Left lung (tissue), 14 donors: ENCODE measurements at places on chromosomes 12 and 14.

- DNase-seq = peak; percentile 53
- no peak overlapping the region for H3K27ac ChIP-seq
- H3K27me3 ChIP-seq = no peaks in the 10 kb centered on the region
- H3K4me1 ChIP-seq = no peaks in the 10 kb centered on the region
- H3K36me3 ChIP-seq = no peaks in the 10 kb centered on the region
- H3K4me3 ChIP-seq = no peak overlapping the region
Measured at GRCh38 chr14:76710056-76711010, 50.9 kb upstream of the VASH1 start.

DNA sequence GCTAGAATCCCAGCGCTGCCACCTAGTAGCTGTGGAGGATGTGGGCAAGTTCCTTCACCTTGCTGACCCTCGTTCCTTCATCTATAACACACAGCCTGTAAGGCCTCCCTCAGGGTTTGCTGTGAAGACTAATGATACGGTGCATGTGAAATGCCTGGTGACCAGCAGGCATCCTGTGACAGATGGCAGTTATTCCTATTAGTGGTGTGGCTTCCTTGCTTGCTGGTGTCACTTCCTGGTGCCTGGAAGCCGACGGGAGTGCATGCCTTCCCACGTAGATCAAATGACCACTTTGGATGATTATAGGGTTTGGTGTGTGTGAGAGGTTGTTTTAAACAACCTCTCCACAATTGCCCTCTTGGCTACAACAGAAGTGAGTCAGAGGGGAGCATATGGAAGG is 894.9 kb downstream of the VRK1 start:
- no peak overlapping the region for H3K4me3 ChIP-seq
- no peaks in the 10 kb centered on the region for H3K4me1 ChIP-seq
- no peak overlapping the region for H3K27ac ChIP-seq
- no peaks in the 10 kb centered on the region for H3K36me3 ChIP-seq
- no peak for DNase-seq

DNA sequence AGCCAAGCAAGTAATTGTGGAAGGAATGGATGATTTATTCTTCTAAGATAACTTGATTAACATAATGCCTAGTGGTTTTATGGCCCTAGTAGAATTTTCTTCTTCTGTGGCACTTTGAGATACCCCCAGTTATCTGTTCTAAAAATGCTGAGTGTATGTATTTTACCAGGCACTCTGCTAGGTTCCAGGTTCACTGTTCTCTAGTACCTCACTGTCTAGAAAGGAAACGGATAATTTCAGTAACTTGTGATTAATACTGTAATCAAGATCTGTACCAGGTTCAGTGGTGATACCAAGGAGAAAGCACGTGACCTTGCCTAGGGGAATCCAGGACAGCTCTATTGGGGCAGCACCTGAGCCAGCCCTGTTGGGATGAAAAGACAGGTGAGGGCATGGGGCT is 8.0 kb downstream of the ANO6 start:
- no peak overlapping the region for H3K4me3 ChIP-seq
- no peak overlapping the region for H3K27ac ChIP-seq
- peaks cover 5% of the 10 kb centered on the region for H3K4me1 ChIP-seq
- H3K27me3 ChIP-seq = no peaks in the 10 kb centered on the region
- no peak for DNase-seq

DNA sequence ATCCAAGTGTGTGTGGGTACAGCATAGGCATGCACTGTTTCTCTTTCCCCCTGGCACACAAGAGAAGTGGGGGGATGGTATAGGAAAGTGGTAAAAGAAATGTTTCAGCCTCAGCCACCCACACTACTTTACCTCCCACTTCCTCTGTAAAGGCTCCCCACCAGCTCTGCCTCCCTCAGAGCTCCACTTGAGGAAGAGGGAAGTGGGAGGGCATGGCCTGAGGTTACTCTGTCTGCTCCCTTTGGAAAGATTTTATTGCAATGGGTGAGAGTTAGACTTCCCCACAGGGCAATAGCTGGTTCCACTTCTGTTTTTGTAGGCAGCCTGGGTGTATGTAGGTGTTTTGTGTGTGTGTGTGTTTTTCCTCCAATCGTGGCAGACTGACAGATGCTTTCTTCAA is 145.3 kb downstream of the SSPN start:
- DNase-seq = no peak
- peaks cover 21% of the 10 kb centered on the region for H3K36me3 ChIP-seq

- H3K4me1 ChIP-seq = no peaks in the 10 kb centered on the region
- no peak overlapping the region for H3K4me3 ChIP-seq
- no peak overlapping the region for H3K27ac ChIP-seq
- H3K27me3 ChIP-seq = no peaks in the 10 kb centered on the region
- no peak for DNase-seq
- no peaks in the 10 kb centered on the region for H3K36me3 ChIP-seq
Measured at GRCh38 chr14:36866867-36867266, 205.2 kb downstream of the PAX9 start.

DNA sequence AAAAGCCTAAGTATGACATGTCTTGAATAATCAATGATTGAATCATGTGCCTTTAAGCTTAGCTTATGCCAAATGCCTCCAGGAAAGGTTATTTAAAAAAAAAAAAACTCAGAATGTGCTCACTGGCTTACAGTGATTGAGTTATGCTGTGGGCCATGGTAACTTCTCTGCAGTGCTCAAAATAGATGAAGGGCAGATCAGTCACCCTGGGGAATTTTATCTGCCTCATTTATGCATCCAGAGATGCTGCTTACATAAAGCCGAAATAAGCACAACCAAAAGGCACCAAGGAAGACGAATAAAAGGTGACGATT is 118.7 kb upstream of the MDM1 start:
- H3K4me3 ChIP-seq = no peak overlapping the region
- H3K27me3 ChIP-seq = no peaks in the 10 kb centered on the region
- H3K36me3 ChIP-seq = no peaks in the 10 kb centered on the region
- H3K4me1 ChIP-seq = peaks cover 16% of the 10 kb centered on the region

- no peaks in the 10 kb centered on the region for H3K36me3 ChIP-seq
- no peak overlapping the region for H3K4me3 ChIP-seq
- DNase-seq = no peak
- H3K27me3 ChIP-seq = no peaks in the 10 kb centered on the region
- H3K27ac ChIP-seq = no peak overlapping the region
Measured at GRCh38 chr14:74628418-74628817, 16.4 kb upstream of the LTBP2 start.

- DNase-seq = no peak
- H3K36me3 ChIP-seq = no peaks in the 10 kb centered on the region
- H3K27ac ChIP-seq = no peak overlapping the region
Measured at GRCh38 chr12:3247077-3247476, 169.9 kb downstream of the TSPAN9 start.

- no peaks in the 10 kb centered on the region for H3K27me3 ChIP-seq
- DNase-seq = no peak
- H3K4me3 ChIP-seq = peak overlapping the region; percentile 87
Measured at GRCh38 chr12:26940516-26941214, 2.4 kb downstream of the FGFR1OP2 start.

- no peak overlapping the region for H3K4me3 ChIP-seq
- H3K27ac ChIP-seq = no peak overlapping the region
- no peaks in the 10 kb centered on the region for H3K4me1 ChIP-seq
Measured at GRCh38 chr12:6254491-6254890, 54.3 kb downstream of the CD9 start.

DNA sequence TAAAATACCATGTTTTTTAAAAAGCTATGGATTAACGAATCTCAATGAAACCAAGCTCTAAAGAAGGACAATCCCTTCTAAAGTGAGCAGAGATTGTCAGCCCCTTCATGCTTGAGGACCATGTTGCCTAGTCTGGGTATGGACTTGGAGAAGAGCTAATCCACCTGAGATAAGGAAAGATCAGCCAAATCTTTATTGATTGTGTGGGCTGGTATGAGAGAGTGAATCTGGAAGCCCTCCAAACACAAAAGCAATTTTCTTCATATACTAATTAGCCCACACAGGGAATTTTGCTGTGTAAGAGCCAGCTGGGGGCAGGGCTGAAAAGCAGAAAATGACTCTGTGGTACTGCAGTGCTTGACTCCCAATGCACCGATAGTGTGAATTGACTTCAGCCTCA is 47.4 kb upstream of the DICER1 start:
- no peak overlapping the region for H3K27ac ChIP-seq
- DNase-seq = no peak
- H3K36me3 ChIP-seq = no peaks in the 10 kb centered on the region
- H3K4me1 ChIP-seq = no peaks in the 10 kb centered on the region

- no peak for DNase-seq
- no peaks in the 10 kb centered on the region for H3K36me3 ChIP-seq
- no peak overlapping the region for H3K4me3 ChIP-seq
- H3K27ac ChIP-seq = no peak overlapping the region
Measured at GRCh38 chr12:46752396-46752795, 73.4 kb downstream of the SLC38A4 start.

DNA sequence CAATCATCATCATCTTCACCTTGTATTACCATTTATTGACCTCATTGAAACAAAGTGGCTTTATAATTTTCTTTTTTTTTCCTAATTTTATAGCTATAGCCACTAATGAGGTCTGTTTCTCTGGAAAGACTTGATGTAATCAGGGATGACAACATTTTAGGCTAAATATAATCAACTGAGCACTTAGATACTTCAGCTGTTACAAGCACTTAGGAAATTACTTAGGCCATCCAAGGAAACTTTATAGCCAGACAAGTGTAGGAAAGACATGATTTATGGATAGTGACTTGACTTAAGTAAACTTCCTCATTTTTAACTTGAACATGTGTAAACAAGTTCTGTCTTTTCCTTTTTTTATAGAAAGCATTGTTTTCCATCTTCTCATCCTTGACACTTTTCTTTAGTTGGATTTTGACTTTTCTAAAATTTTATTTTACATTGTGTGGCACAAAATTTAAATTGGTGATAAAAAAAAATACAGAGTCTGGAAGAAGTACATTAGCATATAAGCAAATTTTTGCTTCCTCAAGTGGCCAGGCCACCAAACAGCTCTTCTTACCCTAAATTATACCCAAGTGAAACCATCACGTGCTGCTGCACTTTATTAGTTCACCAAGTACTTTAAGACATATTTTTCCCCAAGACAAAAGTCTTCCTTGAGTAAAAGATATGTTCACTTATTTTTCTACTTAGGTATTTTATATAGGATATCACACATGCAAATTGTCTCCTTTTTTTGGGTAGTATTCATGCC is 15.1 kb downstream of the CPNE8 start:
- H3K4me3 ChIP-seq = no peak overlapping the region
- no peaks in the 10 kb centered on the region for H3K36me3 ChIP-seq
- no peaks in the 10 kb centered on the region for H3K4me1 ChIP-seq
- no peaks in the 10 kb centered on the region for H3K27me3 ChIP-seq
- peak overlapping the region; percentile 24 for H3K27ac ChIP-seq

GRCh38 chr14:54209511-54210250 is 187.1 kb upstream of the CDKN3 start:
- H3K36me3 ChIP-seq = no peaks in the 10 kb centered on the region
- H3K27ac ChIP-seq = no peak overlapping the region
- no peaks in the 10 kb centered on the region for H3K27me3 ChIP-seq
- H3K4me1 ChIP-seq = no peaks in the 10 kb centered on the region
- H3K4me3 ChIP-seq = no peak overlapping the region

DNA sequence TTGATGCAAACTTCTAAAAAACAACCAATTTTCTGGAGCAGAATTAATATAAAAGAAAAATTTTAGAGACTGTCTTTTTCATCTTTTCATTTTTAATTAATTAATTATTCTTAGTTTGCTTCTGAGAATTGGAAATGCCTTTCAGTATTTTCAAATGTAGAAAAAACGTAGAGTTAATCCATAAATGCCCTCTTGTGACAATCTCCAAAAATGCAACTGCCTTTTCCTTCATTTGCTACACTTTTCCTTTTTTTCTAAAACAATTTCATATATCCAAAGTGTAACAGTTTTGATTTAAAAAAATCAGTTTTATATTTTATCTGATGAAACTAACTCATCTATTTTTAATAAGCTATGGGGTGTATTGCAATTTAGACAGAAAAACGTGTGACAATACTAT is 409.3 kb downstream of the PRKD1 start:
- no peak for DNase-seq
- no peak overlapping the region for H3K4me3 ChIP-seq
- H3K27me3 ChIP-seq = no peaks in the 10 kb centered on the region
- H3K4me1 ChIP-seq = no peaks in the 10 kb centered on the region
- H3K36me3 ChIP-seq = no peaks in the 10 kb centered on the region
- no peak overlapping the region for H3K27ac ChIP-seq

DNA sequence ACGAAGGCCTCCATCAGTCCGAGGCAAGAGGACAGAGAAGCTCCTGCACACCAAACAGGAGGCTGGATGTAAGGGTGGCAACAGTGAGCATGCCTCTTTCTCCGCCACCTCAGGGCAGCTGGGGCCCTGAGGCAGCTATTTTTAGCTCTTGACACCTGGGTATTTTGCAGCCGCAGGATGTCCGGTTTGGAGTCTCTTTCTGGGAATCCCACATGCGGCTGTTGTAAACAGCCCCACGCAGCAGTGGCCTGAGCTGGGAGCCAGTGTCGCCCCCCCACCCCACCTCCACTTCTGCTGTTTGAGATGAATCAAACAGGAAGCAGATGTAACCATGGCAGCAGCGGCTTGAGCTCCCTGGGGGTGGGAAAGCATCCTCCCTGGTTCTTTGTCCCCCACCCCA is 11.7 kb downstream of the HDAC7 start:
- H3K27me3 ChIP-seq = no peaks in the 10 kb centered on the region
- DNase-seq = no peak
- H3K27ac ChIP-seq = peak overlapping the region; percentile 78
- H3K4me3 ChIP-seq = peak overlapping the region; percentile 1
- H3K4me1 ChIP-seq = peaks cover 100% of the 10 kb centered on the region

DNA sequence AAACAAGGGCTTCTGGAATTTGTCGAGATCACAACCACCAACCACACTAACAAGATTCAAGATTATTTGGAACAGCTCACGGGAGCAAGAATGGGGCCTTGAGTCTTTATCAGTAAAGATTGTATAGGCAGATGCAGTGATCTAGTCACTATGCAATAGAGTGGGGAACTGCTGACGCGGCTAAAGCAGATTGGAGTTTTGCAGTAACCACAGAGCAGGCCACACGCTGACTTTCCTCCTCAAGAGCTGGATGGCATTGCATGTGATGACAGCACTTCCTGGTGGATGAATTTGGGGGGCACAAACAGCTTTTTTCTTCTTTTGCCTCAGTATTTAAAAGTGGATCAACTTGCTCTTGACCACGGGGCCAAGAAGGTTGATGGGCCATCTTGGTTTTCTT is 46.0 kb downstream of the KCNK13 start:
- no peaks in the 10 kb centered on the region for H3K27me3 ChIP-seq
- H3K36me3 ChIP-seq = no peaks in the 10 kb centered on the region
- DNase-seq = no peak

DNA sequence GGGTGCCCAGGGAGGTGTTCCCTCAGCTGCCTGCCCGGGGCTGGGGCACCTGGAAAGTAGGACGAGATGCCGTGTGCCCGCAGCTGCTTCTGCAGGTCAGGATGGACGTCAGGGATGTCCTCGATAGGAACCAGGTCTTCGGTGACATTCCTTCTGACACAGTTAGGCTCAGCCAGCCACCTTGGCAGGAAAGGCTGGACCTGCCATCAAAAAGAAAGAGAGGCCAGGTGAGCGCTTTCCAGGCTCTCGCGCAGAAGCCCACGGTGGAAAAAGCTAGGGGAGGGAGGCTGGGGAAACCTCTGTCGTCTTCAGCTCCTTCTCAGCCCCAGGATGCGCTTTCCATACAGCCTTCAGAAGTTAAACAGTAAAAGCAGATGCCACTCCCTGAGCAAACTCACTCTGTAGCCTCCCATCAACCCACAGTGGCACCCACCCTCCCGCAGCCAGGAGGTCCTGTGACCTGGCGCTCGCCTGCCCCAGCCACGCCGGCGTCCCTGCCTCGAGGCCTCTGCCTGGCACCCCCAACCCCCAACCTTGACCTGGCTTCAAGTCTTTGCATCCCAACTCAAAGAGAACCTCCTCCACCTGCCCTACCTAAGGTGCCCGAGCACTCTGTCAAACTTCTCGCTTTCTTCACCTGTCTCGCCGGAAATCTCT is 1.3 kb downstream of the DDX51 start:
- H3K4me1 ChIP-seq = peaks cover 17% of the 10 kb centered on the region
- DNase-seq = no peak
- no peaks in the 10 kb centered on the region for H3K27me3 ChIP-seq
- no peaks in the 10 kb centered on the region for H3K36me3 ChIP-seq
- no peak overlapping the region for H3K27ac ChIP-seq
- H3K4me3 ChIP-seq = peak overlapping the region; percentile 89
